ENCODE measurements at places on chromosomes 11 and 22. TPM values are rescaled to one million over a fixed set of nuclear protein-coding genes. Genes with fewer than 3 reads are reported as not detected.

DNA sequence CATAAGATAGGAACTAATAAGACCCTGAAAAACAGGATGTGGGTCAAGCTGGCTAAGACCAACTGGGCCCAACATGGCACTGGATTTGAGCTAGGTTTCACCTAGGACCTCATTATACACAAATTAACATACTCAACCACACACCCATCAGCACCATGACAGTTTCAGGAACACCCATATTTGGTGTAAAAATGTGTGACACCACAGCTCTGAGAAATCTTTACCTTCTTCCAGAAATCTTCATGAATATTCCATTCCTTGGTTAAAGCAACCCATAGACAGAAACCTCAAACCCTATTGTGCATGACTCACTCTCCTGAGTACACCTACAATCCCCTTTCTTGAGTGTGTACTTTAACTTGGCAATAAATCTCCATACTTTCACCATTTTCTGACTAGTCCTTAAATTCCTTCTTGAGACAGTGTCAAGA lies 378.8 kb downstream of the DYNC2H1 start:
- DNase-seq, result no peak

- no peak for DNase-seq
Observed at GRCh38 chr11:91023731-91024130, 800.9 kb upstream of the CHORDC1 start.

GRCh38 chr11:13141731-13142709 lies 132.9 kb downstream of the RASSF10 start:
- DNase-seq, result no peak

GRCh38 chr11:45501392-45502225 lies 163.8 kb downstream of the CHST1 start:
- no peak for DNase-seq

GRCh38 chr11:80451105-80451504 lies 1010.3 kb upstream of the TENM4 start:
- no peak for DNase-seq

DNA sequence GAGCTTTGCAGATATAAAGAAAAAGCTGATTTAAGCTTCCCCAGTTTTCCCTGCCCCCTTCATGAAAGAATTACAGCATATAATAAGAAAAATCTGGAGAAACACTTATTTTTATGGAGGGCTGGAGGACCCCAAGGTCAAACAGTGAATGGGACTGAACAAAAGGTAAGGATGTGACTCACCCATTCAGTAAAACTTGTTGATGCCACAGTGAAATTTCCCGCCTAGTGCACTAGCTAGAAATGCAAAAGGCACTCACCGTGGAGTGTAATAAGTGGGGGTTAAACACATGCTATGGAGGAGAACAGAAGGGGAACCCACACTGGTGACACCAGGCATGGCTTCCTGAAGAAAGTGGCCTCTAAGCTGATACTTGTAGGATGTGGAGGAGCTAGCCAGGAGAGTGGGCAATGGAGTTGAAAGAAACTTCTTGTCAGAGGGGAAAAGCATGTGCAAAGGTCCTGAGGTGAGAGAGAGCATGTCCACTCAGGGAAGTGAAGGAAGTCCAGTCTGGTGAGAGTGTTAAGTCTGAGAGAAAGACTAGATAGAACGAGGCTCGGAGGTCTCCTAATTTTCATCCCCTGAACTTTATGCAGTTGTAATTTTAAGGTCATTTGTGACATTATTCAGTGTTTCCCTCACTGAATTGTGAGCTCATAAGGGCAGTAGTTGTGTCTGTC lies 77.1 kb downstream of the MIAT start:
- no peak for DNase-seq

DNA sequence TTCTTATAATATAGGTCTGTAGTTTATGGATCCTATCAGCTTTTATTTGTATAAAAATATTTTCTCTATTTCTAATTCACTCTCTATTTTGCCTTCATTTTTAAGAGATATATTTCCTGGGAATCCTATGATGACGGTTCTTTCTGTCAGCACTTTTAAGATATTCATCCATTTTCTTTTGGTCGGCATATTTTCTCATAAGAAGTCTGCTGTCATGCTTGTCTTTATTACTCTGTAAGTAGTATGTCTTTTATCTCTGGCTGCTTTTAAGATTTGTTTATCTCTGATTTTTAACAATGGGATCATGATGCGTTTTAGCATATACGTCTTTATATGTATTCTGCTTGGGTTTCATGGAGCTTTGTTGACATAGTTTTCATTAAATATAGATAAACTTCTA lies 175.5 kb downstream of the SNX19 start:
- DNase-seq, result no peak

GRCh38 chr22:27124351-27124966 lies 467.1 kb downstream of the MIAT start:
- DNase-seq, result no peak

GRCh38 chr22:39178206-39179111 lies 26.0 kb upstream of the CBX7 start:
- DNase-seq, result no peak

- no peak for DNase-seq
Observed at GRCh38 chr11:66367561-66368312, 3.8 kb downstream of the SLC29A2 start.

DNA sequence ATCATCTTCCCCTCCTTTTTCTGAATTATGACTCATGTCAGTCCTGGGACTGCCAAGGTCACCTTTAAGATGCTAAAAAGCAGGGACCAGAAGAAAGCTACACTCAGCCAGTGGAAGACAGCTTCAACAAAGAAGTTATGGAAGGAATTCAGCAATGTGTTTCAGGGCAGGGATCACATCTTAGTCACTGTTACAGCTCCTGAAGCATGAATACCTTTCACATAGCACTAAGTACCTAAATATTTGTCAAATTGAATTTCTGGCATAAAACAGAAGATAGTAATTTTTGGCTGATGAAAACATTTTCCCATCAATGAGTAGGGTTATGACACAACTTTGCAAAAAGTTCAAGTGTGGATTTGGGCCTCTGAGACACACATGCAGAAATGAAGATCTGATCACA lies 5.2 kb downstream of the DDB1 start:
- DNase-seq, result no peak

PGA5 gene
- not detected for total RNA-seq

DRD2 gene
- total RNA-seq, result not detected

MRGPRX4 gene
- total RNA-seq, result not detected

OR8D1 gene
- not detected for total RNA-seq

CASP5 gene
- total RNA-seq, result not detected

IGF2 gene
- 0.31 TPM for total RNA-seq

OR8D4 gene
- total RNA-seq, result not detected

BAIAP2L2 gene
- 1.1 TPM for total RNA-seq

ZNF280B gene
- total RNA-seq, result 2.4 TPM

FOLR2 gene
- not detected for total RNA-seq

BARX2 gene
- total RNA-seq, result 6.1 TPM

CD248 gene
- 0.31 TPM for total RNA-seq
